ENCODE measurements at places on chromosomes 6 and 20.

DNA sequence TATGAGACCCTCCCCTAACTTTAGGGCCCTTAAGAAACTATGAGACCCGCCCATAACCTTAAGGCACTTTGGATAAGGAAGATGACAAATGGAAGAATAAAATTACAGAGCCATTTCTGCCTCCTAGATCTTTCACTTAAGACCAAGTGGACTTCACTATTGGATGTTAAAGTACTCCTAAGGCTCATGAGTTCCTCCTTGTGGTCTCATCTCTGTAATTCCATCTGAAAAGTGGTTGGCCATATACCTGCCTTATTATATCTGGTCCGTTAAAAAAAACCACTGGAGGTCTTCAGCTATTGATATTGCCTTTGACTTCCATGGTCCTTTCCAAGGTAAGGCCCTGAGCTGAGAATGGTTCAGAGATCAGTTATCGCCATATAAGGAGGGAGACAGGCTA lies 310.3 kb downstream of the EYA4 start:
- no peak for DNase-seq

- no peak for DNase-seq
These were observed 588.9 kb downstream of the RFPL4B start for GRCh38 chr6:112936079-112936472.

DNA sequence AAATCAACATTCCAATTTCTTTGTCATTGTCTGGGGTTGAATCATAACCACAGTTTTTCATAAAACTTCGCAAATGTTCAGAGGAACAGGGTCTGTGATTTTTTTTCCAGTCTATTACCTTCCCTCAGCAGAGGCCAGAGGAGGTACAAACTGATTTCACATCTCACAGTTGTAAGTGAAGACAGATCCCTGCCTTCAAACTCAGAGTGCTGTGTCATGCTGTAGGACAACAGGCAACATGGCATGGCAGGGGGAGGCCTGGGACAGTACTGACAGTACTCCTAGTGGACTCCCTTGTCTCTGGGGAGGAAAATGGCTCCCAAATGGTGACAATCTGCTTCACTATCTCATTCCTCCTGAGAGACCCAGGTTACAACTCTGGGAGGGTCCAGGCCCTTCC lies 308.6 kb downstream of the CDC5L start:
- no peak for DNase-seq

DNA sequence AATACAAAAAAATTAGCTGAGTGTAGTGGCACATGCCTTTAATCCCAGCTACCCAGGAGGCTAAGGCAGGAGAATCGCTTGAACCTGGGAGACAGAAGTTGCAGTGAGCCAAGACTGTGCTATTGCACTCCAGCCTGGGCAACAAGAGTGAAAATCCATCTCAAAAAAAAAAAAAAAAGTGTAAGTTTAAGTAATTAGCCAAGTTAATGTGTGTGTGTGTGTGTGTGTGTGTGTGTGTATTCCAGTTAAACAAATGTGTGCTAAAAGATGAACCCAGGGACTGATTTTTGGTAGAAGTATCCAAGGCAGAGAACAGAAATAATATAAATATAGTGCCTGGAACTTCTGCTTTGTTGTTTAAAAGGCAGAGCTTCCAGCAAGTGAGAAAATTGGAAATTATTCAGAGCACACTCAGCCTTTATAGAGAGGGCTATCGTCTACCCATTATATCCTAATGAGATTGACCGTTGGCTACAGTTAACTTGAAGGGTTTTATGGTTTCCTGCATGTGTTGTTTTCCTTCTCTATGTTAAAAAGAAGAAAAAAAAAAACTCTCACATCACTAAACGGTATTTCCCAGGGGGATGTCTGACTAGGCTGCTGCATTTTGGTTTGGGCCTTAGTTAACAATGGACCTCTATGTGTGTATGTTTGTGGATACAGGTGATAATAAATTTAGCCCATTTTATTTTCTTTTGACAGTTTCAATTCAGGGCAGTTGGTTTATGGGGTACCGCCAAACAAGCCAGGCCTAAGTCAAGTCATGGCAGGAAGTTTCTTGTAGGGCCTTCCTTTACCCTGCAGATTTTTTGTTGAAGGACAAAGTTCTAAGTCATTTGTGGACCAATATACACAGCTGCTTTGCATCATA lies 9.8 kb downstream of the SOX4 start:
- DNase-seq: no peak

DNA sequence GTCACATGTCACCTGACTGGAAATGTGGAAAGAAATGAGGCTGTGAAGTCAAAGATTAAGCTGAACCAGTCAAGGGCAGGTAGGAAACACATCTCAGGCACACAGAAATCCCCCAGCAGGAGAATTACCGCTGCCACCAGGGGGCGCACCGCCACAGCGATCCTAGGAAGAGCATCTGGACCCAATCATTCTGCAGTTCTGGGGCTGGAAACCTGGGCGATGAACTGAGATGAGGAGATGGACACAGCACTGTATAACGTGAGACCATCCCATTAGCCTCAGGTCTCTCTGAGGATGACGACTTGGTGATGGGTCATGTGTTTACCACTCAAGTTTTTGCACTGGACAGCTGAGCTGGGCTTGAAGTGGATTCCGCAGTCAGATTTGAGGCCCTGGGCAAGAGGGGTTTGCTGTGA lies 6.5 kb upstream of the SLC24A3 start:
- DNase-seq: peak; percentile 51

GRCh38 chr6:25105070-25105925 lies 169.5 kb upstream of the RIPOR2 start:
- DNase-seq: no peak

DNA sequence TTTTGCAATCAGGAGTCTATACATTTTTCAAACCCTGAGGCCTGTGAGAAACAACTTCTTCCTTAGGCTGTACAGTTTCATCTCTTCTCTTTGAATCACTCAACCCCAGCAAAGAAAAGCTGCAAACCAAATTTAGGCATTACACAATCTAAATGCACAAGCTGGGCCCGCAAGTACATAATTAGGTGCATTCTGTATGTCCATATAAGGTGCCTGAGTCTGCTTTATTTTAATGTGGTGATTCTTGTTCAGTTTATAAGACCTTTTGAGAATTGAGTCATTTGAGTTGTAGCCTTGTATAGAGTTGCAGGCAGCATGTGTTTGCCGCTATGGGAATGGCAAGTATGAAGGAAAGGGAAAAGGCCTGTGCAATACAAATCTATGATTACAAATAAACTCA lies 709.6 kb upstream of the MARCKS start:
- no peak for DNase-seq

DNA sequence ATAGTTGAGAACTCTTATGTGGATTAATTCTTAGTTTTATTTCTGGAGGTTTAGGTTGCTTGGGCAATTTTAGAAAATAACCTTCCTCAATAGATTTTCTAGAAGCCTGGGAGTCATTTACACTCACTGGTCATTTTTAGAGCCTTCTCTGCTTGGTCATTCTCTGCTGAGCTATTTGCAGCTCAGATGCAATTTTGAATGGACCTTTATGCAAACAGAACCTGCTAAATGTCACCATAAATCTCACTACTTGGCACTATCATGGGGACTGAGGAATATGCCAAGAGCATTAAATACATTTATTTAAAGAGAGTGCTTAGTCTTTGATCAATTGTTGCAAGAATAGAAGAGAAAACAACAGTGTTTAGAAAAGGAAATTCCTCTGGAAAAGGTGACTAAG lies 154.0 kb downstream of the CLVS2 start:
- DNase-seq: no peak

DNA sequence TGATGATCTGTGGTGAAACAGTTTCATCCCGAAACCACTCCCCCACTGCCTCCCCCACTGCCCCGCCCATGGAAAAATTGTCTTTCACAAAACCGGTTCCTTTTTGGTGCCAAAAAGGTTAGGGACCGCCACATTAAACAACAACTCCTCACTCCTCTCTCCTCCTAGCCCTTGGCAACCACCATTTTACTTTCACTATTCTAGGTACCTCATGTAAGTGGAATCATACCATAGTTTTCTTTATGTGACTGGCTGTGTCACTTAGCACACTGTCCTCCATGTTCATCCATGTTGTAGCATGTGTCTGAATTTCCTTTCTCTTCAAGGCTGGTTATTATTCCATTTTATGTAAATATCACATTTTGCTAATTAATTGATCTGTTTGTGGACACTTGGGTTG lies 99.3 kb downstream of the UTRN start:
- DNase-seq: no peak

GRCh38 chr6:11043378-11043960 lies 636 bp downstream of the ELOVL2 start:
- DNase-seq: no peak

DNA sequence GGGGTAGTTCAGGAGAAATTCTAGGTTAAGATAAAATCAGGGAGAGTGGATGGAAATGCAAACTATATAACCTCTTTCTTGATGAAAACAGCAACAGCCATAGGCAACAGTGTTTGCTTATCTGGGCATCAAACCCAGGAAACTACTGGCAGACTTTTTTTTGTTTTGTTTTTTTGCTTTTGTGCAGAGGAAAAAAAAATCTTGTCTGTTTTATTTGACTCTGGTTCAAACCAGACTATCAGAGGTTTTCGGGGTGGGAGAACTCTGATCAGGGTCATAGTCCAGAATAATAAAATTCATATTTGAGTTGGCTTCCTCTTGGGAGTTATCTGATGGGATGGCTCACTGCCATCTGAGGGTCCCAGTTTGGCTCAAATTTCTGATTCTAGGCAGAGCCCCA lies 88.8 kb upstream of the ZNFX1 start:
- no peak for DNase-seq
